Smooth muscle cell of the brain vasculature (primary cell): ENCODE measurements at places on chromosomes 1 and 21.

DNA sequence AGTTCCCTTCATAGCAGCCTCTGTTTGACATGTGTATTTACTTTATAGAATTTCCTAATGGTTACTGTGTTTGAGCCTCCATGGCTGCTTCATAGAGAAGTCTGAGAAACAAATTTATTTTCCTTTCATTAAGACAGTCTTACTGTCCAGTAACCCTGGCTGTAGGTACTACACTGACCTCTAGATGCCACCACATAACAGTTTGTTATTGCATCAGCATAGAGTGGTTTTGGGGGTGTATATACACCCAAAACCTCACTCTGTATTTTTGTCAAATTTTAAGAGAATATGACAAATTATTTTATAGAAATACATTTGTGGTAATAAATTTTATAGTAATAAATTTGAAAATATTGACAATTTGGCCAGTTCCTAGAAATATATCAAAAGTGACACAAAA is 57.3 kb downstream of the OBSCN start:
- no peak for DNase-seq

DNA sequence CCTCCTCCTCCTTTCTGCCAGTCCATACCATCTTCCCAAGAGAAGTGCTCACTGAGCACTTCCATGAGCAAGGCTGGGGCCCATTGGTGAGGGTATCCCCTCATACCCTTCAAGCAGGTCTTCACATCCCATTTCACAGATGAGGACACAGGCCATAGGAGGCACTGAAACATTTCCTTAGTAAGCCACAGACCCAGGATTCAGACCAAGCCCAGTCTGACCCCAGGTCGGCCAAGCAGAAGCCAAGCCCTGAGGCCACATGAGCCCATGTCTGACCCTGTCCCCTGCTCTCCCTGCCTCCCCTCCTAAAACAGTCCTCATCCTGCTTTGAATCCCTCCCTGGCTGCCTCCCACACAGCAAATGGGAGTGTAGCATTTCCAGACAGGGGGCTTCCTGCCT is 146.2 kb downstream of the ZSCAN20 start:
- DNase-seq, result no peak

DNA sequence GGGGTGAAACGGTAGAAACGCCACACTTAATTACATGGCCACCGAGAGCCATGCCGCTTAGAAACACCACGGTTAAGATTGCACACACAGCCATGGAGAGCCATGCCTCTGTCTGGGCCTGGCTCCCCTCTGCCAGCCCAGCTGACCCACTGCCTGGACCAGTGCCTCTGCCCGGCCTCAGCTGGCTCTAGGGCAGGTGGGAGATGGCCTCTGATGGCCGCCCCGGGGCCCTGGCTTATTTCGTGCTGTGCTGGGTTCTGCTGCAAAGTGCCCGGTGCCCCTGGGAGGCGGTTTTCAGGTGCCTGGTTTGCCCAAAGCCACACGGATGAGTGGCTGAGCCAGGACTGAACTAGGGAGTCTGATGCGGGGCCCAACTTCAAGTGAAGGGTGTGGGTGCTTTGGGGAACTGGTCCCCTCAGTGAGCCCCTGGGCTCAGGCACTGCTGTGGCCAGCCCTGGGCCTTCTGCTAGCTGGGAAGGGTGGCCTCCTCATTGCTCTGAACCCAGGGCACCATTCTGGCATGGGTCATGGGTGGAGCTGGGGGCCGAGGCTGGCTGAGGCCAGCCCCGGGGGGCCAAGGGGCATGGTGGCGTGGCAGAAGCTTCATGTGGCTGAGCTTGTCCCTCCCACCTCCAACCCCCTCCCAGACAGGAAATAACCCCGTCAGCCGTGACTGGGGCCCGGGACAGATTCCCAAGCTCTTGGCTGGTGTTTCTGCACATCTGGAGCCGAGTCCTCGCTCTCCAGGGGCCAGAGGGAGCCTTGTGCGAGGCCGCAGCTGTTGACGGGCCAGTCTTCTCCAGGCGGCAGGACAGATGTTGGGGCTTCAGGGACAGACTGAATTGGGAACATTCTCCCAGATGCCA is 1.9 kb upstream of the GPR153 start:
- DNase-seq, result no peak

- no peak for DNase-seq
These were observed 224.1 kb downstream of the SLC45A1 start for GRCh38 chr1:8541961-8542521.

DNA sequence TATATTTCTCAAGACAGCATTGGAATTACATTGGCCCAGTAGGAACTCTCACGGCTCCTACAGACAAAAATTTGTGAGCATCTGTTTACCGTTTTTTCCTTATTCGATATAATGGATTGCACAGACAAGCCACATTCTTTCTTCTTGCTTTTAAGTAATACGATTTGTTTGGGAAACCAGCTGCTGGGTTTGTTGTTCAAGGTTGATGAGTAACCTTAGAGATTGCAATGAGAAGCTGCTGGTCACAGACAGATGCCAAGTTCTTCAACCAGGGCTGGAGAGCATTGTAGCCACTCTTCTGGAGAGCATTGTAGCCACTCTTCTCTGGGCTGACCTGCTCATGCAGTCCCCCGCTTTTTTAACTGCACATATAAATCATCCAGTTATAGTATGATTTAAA is 1.4 kb upstream of the MIA3 start:
- DNase-seq, result no peak

- no peak for DNase-seq
These were observed 17.7 kb downstream of the MATN1 start for GRCh38 chr1:30705698-30706097.

GRCh38 chr1:219419065-219419464 is 193.8 kb downstream of the ZC3H11B start:
- DNase-seq, result no peak

DNA sequence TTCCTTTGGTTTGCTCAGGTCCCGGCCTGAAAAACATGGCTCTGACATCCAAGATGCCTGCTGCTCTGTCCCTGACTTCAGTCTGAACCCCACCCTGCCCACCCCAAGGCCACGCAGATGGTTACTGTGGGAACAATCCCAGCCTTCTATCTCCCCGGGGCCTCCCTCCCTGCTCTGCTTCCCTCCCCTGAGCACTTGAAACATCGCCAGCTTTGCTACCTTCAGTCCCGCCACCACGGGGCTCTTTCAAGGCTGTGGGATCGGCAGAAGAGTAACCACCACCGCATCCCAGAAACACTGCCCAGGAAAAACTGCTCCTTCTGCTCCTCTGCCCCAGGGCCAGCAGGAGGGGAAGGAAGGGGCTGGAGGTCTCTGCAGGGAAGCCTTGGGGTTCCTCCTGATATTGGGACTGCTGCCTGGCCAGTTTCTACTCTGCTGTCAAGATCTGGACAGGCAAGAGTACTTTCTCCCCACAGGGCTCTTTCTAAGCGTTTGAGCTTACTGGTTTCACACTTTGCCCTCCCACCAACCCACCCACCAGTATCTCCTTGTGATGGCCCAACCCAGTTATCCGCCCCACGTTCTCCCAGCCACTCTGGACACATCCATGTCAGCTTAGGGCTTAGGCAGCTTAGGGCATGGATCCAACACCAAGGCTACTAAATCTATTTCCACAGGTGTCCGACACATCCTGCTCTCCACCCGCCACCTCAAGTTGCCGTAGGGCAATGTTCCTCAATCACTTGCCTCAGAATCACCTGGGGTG is 8.4 kb downstream of the ETNK2 start:
- no peak for DNase-seq
